Karpas-422 (cell line): ENCODE measurements at places on chromosomes 2 and 18.

DNA sequence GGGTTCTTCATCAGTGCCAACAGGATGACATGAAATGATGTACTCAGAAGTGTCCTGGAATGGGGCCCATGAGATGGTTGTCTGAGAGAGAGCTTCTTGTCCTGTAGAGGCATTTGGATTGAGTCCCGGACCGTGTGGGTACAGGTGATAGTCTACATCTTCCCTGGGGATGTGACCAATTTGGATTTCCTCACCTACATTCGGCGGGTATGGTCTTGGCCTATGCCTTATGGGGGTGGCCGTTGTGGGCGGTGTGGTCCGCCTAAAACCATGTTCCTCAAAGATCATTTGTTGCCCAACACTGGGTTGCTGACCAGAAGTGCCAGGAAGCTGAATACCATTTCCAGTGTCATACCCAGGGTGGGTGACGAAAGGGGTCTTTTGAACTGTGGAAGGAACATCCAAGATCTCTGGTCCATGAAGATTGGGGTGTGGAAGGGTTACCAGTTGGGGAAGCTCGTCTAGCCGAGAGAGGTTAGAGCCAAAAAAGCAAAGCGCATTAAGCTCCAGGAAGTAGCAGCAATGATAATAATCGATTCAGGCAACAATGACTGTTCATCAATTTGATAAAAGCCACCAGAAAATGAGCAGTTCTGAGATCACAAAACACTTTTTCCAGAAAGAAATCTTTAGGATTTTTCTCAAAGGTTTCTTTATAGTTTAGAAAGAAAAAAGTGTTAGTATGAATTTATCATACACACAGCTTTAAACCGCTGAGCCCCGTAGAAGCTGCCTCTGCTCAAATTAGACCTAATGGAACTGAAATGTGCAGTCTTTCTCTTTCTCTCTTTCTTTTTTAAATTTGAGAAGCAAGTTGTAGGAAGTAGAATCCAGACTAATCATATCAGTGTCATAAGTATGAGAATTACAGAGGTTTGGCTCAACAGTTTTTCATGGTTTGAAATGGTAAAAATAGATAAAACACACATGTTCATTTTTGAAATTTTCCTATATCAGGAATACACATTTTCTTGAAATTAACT lies 60.3 kb downstream of the ATIC start:
- DNase-seq = no peak

DNA sequence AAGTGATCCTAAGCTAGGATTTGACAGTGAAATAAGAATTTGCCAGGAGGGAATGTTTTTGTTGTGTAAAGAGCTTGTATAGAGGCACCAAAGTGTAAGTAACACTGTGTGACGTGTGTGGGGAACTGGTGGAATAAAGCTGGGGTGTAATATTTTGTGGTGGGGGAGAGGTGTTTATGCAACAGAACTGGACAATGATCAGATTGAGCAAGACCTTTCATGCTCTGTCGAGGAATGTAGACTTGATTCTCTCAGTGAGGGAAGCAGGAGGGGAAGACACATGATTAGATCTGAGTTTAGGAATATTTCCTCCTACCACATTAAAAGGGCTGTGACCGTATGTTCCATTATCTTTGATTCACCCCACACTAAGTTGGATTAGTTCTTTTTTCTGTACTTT lies 43.6 kb downstream of the EFEMP1 start:
- DNase-seq = no peak

DNA sequence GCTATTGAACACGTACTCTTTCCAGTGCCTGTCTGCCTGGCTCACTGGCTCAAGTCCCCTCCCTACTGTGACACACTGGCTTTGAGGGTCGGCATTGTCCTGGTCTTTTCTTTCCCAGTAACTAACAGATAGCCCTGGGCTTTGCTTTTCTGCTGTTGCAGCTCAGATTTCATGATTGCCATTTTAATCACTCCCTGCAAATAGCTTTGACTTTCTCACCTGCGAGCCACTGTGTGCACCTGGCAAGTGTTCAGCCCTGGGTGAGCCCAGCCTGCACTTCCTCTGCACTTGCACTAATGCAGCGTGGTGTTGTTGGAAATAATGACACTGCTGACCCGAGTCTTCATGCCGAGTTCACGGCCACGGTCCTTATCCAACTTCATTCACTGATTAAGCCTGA lies 52.9 kb downstream of the DCDC2C start:
- DNase-seq = no peak

DNA sequence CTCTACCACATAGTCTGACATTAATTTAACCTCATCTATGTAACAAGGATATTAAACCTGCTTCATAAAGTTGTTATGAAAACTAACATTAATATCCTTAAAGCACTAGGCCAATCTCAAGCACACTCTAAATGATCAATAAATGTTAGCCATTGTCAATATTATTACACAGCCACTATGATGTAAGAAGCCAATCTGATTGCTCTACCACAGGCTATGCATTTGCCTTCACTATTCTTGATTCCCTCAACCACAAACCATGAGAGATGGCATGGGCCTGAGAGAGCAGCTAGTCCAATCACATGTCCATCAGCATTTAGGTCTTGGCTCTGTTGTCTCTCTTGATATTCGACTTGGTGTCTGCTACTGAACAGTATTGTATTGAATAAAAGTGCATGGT lies 4.2 kb downstream of the SLC25A12 start:
- DNase-seq = no peak

- DNase-seq = no peak
Measured at GRCh38 chr2:190512539-190513095, 21.9 kb downstream of the NEMP2 start.

DNA sequence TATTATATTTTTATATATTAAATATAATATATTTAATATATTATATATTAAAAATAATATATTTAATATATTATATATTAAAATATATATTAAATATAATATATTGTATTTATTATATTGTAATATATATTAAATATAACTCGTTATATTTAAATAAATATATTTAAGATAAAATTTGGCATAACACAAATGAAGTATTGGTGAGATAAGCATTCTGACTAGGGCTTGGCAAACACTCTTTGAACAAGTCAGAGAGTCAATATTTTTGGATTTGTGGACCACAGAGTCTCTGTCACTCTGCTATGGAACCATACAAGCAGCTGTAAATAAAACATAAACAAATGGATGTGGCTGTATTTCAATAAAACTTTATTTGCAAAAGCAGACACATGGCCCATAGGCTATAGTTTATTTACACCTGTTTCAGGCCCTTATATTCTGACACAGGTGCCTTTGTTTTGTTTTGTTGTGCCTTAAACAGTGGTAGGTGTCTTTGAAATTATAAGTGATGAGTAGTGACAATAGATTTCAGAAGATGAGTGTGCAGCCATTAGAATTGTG lies 190.1 kb downstream of the EPHA4 start:
- DNase-seq = no peak

GRCh38 chr18:36593641-36594040 lies 235.2 kb downstream of the TPGS2 start:
- no peak for DNase-seq

DNA sequence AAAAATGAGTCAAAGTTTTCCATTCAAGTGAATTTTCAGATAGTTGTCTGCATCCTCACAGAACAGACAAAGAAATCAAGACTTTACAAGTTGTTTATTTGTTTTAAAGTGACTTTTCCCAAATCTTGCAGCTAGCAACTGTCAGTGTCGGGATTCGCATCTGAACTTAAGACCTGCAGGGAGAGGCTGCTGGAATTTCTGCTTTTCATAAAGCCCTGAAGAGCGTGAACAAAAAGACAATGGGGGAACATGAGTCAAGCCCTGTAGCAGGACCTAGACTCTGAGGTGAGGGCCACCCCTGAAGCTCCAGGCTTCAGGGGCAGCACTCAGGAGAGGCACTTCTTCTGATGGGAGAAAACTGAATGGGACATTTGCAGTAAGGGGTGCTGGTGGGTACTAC lies 108.2 kb upstream of the CTAGE1 start:
- no peak for DNase-seq

GRCh38 chr2:3034396-3034795 lies 343.2 kb downstream of the EIPR1 start:
- no peak for DNase-seq

GRCh38 chr2:69773206-69773605 lies 31.3 kb downstream of the ANXA4 start:
- DNase-seq = no peak
